ENCODE measurements at places on chromosomes 6 and 20.

- H3K27ac ChIP-seq = no peak overlapping the region
- peaks cover 6% of the 10 kb centered on the region for H3K4me1 ChIP-seq
- H3K4me3 ChIP-seq = no peak overlapping the region
- no peaks in the 10 kb centered on the region for H3K27me3 ChIP-seq
These were observed 158.2 kb upstream of the CHD6 start for GRCh38 chr20:41776421-41776820.

GRCh38 chr6:105815661-105816555, 270.2 kb upstream of the PRDM1 start:
- no peaks in the 10 kb centered on the region for H3K27me3 ChIP-seq
- no peak overlapping the region for H3K4me3 ChIP-seq
- H3K4me1 ChIP-seq = peaks cover 3% of the 10 kb centered on the region
- no peak overlapping the region for H3K27ac ChIP-seq
- H3K36me3 ChIP-seq = no peaks in the 10 kb centered on the region

- DNase-seq = no peak
- no peaks in the 10 kb centered on the region for H3K4me1 ChIP-seq
- H3K27ac ChIP-seq = no peak overlapping the region
- H3K4me3 ChIP-seq = no peak overlapping the region
- peaks cover 100% of the 10 kb centered on the region for H3K27me3 ChIP-seq
These were observed 1.0 kb upstream of the NKX2-4 start for GRCh38 chr20:21398109-21399004.

DNA sequence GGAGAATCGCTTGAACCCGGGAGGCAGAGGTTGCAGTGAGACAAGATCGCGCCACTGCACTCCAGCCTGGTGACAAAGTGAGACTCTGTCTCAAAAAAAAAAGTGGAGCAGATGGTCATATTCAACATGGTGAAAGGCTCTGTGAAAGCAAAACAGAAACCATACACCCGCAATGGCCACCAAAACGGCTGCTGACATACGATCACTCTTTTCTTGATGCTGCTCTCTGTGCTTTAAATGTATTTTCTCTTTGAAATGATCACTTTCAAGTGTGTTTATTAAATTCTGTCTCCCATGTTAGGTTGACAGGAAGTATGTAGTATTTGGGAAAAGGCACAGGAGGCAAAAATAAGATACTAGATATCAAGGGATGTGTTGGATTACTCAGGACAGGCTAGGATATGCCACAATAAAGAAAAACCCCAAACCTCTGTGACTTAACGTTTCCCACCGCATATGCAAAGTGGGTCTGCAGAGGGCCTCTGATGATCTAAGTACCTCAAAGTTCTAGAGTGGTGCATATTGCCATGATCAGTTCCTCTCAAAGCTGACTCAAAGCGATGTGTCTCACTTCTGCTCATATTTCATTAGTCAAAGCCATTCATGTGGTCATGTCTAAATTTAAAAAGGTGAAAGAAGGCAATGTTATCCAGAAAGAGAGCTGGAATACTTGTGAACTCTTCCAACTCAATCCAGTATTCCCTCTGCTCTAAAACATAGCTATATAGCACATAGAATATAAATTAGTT, 155.1 kb upstream of the SOX4 start:
- H3K4me1 ChIP-seq = no peaks in the 10 kb centered on the region
- H3K27ac ChIP-seq = no peak overlapping the region
- no peak overlapping the region for H3K4me3 ChIP-seq

- H3K4me3 ChIP-seq = no peak overlapping the region
- no peak for DNase-seq
- no peaks in the 10 kb centered on the region for H3K27me3 ChIP-seq
- peaks cover 5% of the 10 kb centered on the region for H3K36me3 ChIP-seq
These were observed 45.4 kb downstream of the PANK2 start for GRCh38 chr20:3934624-3935023.

- no peak for DNase-seq
- H3K27me3 ChIP-seq = no peaks in the 10 kb centered on the region
- H3K27ac ChIP-seq = no peak overlapping the region
- H3K4me1 ChIP-seq = peaks cover 5% of the 10 kb centered on the region
These were observed 60.5 kb upstream of the EXOC2 start for GRCh38 chr6:753486-753885.

DNA sequence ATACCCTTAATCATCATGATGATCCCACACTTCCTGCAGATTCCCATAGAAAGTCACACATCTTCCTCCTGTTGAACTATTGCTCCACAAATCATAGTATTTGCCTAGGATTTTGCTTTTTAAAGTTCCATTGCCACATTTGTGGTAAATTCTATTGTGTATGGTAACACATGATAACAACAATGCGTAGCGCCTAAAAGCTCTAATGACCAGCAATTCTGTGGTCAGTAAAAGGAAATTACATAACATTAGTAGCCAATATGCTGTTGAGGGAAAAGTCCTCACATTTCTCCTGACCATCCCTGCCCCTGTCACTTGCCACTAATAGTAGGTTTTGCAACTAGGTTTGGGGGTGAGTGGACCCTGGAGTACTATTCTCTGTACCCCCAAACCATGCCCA, 31.8 kb upstream of the PDE7B start:
- no peak overlapping the region for H3K4me3 ChIP-seq
- H3K27ac ChIP-seq = no peak overlapping the region
- no peak for DNase-seq
- peaks cover 12% of the 10 kb centered on the region for H3K4me1 ChIP-seq

GRCh38 chr20:10613911-10614310, 59.9 kb downstream of the JAG1 start:
- H3K36me3 ChIP-seq = no peaks in the 10 kb centered on the region
- no peak overlapping the region for H3K27ac ChIP-seq
- no peaks in the 10 kb centered on the region for H3K27me3 ChIP-seq

GRCh38 chr20:49505518-49505917, 23.1 kb upstream of the KCNB1 start:
- DNase-seq = peak; percentile 97
- no peaks in the 10 kb centered on the region for H3K27me3 ChIP-seq
- no peak overlapping the region for H3K27ac ChIP-seq
- peak overlapping the region; percentile 35 for H3K4me3 ChIP-seq
- H3K4me1 ChIP-seq = peaks cover 35% of the 10 kb centered on the region

DNA sequence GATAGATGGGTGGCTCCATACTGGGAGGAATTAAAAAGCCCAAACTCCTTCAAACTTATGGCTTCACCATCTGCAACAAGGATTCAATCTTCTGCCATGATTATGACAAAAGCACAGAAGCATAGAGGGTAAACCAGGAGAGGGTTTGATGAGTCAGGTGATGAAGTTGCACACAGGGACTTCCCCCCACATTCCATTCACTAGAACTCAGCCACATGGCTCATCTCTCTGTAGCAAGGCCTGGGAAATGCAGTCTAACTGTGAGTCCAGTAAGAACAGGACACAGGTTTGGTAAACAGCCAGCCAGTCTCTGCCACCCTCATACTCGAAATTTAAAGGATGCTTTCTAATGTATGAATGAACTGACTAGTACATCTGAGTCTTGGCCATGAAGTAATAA, 142.9 kb downstream of the HIVEP2 start:
- H3K27ac ChIP-seq = no peak overlapping the region
- DNase-seq = no peak
- H3K27me3 ChIP-seq = no peaks in the 10 kb centered on the region
- no peaks in the 10 kb centered on the region for H3K36me3 ChIP-seq

GRCh38 chr6:38179300-38179699, 359.8 kb downstream of the ZFAND3 start:
- DNase-seq = no peak
- H3K4me1 ChIP-seq = peaks cover 19% of the 10 kb centered on the region
- H3K27ac ChIP-seq = no peak overlapping the region
- H3K36me3 ChIP-seq = no peaks in the 10 kb centered on the region
- H3K27me3 ChIP-seq = no peaks in the 10 kb centered on the region
- H3K4me3 ChIP-seq = no peak overlapping the region

DNA sequence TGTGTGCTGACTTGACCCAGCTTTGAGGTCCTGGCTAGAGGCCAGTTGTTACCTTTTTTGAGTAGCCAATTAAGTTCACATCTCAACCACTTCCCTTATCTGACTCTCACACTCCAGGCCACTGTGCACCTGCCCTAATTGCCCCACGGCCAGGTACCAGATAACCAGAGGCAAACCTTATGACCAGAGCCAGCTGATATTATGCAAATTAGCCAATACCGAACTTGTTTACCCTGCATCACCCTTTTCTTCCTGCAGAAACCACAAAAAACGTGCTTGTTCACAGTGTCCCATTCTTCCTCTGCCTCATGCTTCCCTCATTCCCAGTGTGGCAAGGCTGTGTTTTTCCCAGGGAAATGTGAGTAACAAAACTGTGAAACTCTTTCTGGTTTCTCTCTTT, 89.3 kb downstream of the HTR1B start:
- H3K27ac ChIP-seq = no peak overlapping the region
- H3K4me3 ChIP-seq = no peak overlapping the region
- H3K27me3 ChIP-seq = no peaks in the 10 kb centered on the region
- no peaks in the 10 kb centered on the region for H3K36me3 ChIP-seq

GRCh38 chr6:343960-344815, 47.4 kb upstream of the IRF4 start:
- H3K4me1 ChIP-seq = no peaks in the 10 kb centered on the region
- no peaks in the 10 kb centered on the region for H3K36me3 ChIP-seq
- H3K27ac ChIP-seq = no peak overlapping the region
- no peaks in the 10 kb centered on the region for H3K27me3 ChIP-seq
- H3K4me3 ChIP-seq = no peak overlapping the region

GRCh38 chr6:40551966-40552505, 35.1 kb downstream of the LRFN2 start:
- DNase-seq = no peak
- H3K36me3 ChIP-seq = no peaks in the 10 kb centered on the region
- no peak overlapping the region for H3K27ac ChIP-seq
- no peaks in the 10 kb centered on the region for H3K27me3 ChIP-seq
- no peak overlapping the region for H3K4me3 ChIP-seq

DNA sequence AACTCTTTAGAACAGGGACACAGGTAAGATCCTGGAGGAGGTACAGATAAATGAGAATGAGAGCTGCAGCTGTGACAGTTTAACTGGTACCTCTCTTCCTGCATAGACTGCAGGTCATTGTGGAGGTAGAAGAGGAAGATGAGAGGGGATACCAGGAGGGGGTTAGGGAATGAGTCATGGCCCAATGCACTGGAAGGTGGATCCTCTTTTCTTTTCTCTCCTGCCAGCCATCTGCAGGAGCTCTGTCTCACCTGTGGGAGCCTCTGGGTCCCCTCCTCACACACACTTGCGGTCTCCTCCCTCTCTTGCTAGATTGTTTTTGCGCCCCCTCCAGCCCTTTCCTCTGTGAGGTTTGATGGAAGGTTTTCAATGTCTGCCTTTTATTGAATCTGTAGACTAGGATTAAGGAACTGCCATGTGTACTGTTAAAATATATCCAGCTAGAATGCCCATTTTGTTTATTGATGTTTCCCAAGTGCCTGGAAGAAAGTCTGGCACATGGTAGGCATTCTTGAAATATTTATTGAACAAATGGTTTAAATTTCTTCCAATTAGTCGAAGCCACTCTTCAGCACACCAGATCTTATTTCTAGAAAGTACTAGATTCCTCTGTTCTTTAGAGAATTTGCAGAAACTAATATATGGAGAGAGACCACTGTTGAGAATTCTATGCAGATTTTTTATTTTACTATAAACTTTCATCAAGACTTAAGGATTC, 13.0 kb downstream of the C6orf163 start:
- H3K27me3 ChIP-seq = no peaks in the 10 kb centered on the region
- no peaks in the 10 kb centered on the region for H3K36me3 ChIP-seq
- H3K4me1 ChIP-seq = no peaks in the 10 kb centered on the region
- H3K4me3 ChIP-seq = no peak overlapping the region
- no peak for DNase-seq

DNA sequence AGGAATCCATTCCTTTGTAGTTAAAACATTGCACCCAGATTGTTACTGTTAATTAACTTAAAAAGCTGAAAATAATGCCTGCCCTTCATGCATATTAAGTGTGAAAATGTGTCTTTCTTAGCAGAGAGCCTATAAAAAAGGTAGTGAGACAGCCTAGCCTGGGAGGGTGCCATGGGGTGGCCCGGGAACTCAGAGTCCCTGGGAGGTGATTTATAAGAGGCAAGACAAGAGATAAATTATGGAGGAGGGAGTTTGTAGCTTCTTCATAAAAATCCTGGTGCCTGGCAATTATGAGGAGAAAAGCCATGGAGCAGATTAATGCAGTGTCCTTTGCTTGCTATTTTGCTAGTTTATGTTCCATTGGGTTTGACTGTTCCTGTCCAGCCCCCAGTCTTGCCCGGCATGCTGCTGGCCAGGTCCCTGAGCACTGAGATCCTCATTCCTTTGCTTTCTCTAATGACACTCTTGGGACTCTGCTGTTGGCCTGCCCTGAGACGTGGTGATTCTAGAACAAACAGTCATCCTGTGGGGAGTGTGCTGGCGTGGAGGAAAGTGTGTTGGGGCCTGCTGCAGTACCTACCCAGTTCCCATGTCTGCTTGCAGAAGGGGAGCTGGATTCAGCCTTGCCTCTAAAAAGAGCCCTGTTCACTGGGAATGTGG, 4.2 kb downstream of the MLN start:
- no peak overlapping the region for H3K27ac ChIP-seq
- no peaks in the 10 kb centered on the region for H3K27me3 ChIP-seq
- no peak for DNase-seq

DNA sequence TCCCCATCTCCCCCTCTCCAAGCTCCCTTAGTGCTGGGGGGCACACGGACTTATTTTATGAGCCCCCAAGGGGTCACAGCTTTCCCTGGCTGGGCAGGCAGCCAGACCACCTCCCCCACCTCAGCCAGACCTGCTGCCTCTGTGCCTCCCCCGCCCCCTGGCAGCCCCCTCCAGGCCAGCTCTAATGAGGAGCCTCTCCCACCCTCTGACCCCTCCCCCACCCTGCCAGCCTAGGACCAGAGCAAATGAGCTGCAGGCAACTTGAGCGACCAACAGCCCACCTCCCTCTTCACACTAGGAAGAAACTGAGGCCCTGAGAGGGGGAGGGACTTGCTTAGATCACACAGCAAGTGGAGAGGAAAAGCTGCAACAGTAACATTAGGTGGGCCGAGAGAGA, 1.9 kb downstream of the GDF5 start:
- peak; percentile 44 for DNase-seq
- H3K36me3 ChIP-seq = no peaks in the 10 kb centered on the region
- no peaks in the 10 kb centered on the region for H3K27me3 ChIP-seq
- no peak overlapping the region for H3K27ac ChIP-seq
